ENCODE measurements at places on chromosomes 13 and 19. TPM values are rescaled to one million over a fixed set of nuclear protein-coding genes. Genes with fewer than 3 reads are reported as not detected.
A peak's percentile ranks its signal among the peaks of the same experiment; 100 is the strongest.

GRCh38 chr13:67238277-67238859 is 8.2 kb upstream of the PCDH9 start:
- H3K27ac ChIP-seq = no peak overlapping the region
- no peak for DNase-seq
- no peak overlapping the region for H3K4me3 ChIP-seq
- no peaks in the 10 kb centered on the region for H3K27me3 ChIP-seq
- H3K4me1 ChIP-seq = no peaks in the 10 kb centered on the region

SOX1 gene
- not detected for total RNA-seq

PLD3 gene
- 71.0 TPM for total RNA-seq

MBD3L5 gene
- total RNA-seq = not detected

- H3K36me3 ChIP-seq = no peaks in the 10 kb centered on the region
- no peaks in the 10 kb centered on the region for H3K27me3 ChIP-seq
- H3K4me3 ChIP-seq = peak overlapping the region; percentile 60
- H3K4me1 ChIP-seq = peaks cover 28% of the 10 kb centered on the region
Measured at GRCh38 chr13:27170221-27170515, 1.4 kb downstream of the USP12 start.

- DNase-seq = no peak
- H3K4me1 ChIP-seq = no peaks in the 10 kb centered on the region
- no peak overlapping the region for H3K4me3 ChIP-seq
- H3K36me3 ChIP-seq = no peaks in the 10 kb centered on the region
- peaks cover 6% of the 10 kb centered on the region for H3K27me3 ChIP-seq
- H3K27ac ChIP-seq = no peak overlapping the region
Measured at GRCh38 chr13:47826471-47826870, 174.6 kb downstream of the SUCLA2 start.

- no peaks in the 10 kb centered on the region for H3K4me1 ChIP-seq
- DNase-seq = no peak
- H3K27me3 ChIP-seq = no peaks in the 10 kb centered on the region
- no peaks in the 10 kb centered on the region for H3K36me3 ChIP-seq
- no peak overlapping the region for H3K27ac ChIP-seq
Measured at GRCh38 chr13:79782541-79783205, 301.7 kb downstream of the NDFIP2 start.

GRCh38 chr13:100115693-100116254 is 26.9 kb downstream of the PCCA start:
- DNase-seq = no peak
- H3K4me3 ChIP-seq = no peak overlapping the region
- H3K36me3 ChIP-seq = no peaks in the 10 kb centered on the region
- H3K4me1 ChIP-seq = no peaks in the 10 kb centered on the region
- no peaks in the 10 kb centered on the region for H3K27me3 ChIP-seq

TGFBR3L gene
- total RNA-seq = 1.3 TPM

NFILZ gene
- total RNA-seq = not detected

CGB3 gene
- not detected for total RNA-seq

CYP2A7 gene
- total RNA-seq = not detected
